Cerebellum (tissue), 4 donors: ENCODE measurements at places on chromosomes 1 and 21. TPM values are rescaled to one million over a fixed set of nuclear protein-coding genes. Genes with fewer than 3 reads are reported as not detected.

The ALX3 gene
- not detected for total RNA-seq

The SPRR2E gene
- total RNA-seq: not detected

The CD5L gene
- 0.27 TPM for total RNA-seq

The AMY1C gene
- total RNA-seq: not detected

The IFFO2 gene
- total RNA-seq: 6.5 TPM

The FNDC10 gene
- total RNA-seq: 2.3 TPM

The ANGPTL3 gene
- not detected for total RNA-seq
